ENCODE measurements at places on chromosomes 6 and 20.
A peak's percentile ranks its signal among the peaks of the same experiment; 100 is the strongest.

DNA sequence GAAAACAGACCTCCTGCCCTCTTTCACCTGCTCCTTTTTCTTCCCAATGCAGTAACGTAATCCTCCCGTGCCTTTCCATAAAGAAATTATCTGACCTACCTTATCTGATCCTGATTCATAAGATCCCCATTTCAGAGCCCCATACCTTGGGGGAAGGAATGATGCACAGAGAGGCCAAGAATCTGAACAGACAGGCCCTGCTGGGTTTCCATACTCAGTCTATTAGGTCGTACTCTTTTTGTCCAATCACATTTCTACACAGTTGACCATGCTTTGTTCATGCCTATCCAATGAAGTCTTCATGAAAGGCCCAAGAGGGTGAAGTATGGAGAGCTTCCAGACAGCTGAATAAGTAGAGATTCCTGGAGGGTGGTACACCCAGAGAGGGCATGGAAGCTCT is 25.3 kb downstream of the SRPK1 start:
- no peak for DNase-seq

DNA sequence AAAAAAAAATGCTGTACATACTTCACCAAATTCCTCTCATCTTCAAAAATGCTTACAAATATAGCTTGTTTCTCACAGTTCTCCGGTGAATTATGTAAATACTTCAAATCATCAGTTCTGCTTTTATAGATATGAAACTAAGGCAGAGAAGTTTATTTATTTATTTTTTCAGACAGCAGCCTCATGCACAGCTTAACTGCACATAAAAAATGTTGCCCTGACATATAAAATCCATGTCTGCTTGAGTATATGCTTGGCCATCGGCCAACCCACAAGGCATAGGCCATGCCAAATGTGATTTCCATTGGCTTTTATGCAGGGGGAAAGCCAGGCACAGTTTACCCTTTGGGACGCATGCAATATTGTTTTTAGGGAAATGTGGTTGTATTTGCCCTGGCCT is 57.3 kb upstream of the PHACTR2 start:
- no peak for DNase-seq

GRCh38 chr20:17281478-17281877 is 54.6 kb downstream of the PCSK2 start:
- peak; percentile 7 for DNase-seq

DNA sequence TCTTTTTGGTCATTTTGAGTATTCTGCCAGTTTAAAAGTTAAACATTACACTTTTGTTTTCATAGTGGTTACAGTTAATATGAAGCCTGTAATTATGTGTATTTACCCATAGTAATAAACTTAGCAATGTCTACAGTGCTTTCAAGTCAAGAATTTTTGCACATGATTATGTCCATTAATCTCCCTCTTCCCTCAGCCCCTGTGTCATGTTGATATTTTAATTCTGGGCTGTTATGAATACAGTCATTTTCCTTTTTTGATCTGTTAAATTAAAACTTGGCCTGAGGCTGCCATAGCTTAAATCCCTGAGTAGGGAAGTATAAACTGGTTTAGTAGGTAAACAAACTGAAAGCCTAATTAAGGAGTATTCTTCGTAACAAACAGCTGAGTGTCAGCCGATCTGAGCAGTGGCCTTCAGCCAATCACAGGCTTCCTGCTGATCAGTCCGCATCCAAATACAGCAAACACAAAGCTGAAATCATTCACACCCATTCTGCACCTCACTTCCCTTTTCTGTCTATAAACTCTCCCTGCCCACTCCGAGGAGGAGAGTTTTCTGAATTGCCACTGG is 9.5 kb upstream of the SFT2D1 start:
- peak; percentile 66 for DNase-seq

GRCh38 chr20:46543959-46544358 is 6.5 kb downstream of the OCSTAMP start:
- no peak for DNase-seq
